Fibroblast of lung (primary cell): ENCODE measurements at places on chromosomes 16 and 17. TPM values are rescaled to one million over a fixed set of nuclear protein-coding genes. Genes with fewer than 3 reads are reported as not detected.

DNA sequence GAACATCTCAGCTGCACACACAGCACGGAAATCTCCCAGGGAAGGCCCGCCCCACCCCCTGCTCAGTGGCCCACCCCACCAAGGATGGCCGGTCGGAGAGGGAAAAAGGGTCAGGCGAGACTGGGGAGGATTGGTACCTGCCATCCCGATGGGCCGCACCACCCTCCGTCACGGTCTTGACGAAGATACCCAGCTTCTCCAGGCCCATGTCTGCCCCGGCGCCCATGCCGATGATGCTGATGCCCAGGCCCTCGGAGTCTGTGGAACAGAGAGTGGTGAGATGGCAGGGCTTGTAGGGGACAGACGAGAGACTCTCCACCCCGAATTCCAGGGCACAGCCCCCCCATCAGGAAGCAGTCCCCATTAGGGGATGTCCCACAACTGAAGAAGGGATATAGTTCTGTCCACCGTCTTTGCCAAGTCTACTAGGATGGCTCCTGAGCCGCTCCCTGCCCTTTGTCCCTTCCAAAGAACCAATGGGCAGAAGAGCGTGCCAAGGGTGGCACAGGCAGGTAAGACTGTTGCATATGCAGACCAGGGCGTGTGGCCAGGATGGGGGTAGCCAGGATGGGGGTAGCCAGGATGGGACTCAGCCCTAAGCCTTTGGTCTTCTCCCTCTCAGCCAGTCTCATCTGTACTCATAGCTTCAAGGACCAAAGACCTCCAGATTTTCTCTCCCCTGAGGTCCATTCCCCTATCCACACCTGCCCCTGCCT lies 6.9 kb downstream of the PPP1R9B start:
- H3K36me3 ChIP-seq: peaks cover 45% of the 10 kb centered on the region
- peaks cover 22% of the 10 kb centered on the region for H3K4me1 ChIP-seq
- H3K27ac ChIP-seq: no peak overlapping the region
- no peaks in the 10 kb centered on the region for H3K27me3 ChIP-seq

DNA sequence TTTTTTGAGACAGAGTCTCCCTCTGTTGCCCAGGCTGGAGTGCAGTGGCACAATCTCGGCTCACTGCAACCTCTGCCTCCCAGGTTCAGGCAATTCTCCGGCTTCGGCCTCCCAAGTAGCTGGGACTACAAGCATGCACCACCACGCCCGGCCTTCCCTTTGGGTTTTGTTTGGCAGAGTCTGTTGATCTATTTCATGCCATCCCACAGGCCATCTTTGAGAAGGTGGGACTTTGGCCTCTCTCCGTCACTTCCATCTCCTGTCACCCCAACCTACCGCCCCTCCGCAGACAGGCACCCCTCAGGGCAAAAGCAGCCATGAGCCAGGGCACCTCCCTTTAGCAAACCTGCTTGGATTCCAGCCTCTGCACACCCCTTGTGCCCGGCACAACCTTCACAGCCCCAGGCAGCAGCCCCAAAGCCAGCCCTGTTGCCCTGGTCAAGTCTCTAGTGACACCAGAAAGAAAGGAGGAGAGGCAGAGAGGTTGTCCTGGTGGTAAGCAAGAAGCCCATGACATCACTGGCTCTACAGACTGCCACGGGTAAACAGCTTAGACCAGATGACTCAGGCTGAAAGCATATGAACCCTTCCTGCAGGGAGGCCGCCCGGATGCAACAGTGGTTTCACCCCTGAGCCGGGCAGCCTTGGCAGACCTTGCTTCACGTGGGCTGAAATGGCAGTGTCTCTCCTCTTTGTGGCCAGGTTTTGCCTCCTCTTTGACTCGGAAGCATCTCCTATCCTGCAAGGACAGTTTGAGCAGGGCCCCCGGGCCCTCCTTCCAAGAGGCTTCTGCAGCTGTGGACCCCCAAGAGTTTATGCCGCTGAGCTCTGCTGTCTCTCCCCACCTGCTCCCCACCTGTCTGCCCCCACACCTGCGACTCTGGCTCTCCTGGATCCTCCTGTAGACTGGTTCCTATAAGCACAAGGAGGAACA lies 8.1 kb upstream of the TIMP2 start:
- H3K4me1 ChIP-seq: peaks cover 31% of the 10 kb centered on the region
- H3K36me3 ChIP-seq: peaks cover 2% of the 10 kb centered on the region
- peak overlapping the region; percentile 10 for H3K4me3 ChIP-seq
- peak; percentile 99 for DNase-seq
- peak overlapping the region; percentile 98 for H3K27ac ChIP-seq

Gene TACO1
- total RNA-seq: 18.7 and 20.3 TPM in 2 replicates

- no peak overlapping the region for H3K4me3 ChIP-seq
- no peaks in the 10 kb centered on the region for H3K4me1 ChIP-seq
- H3K27ac ChIP-seq: no peak overlapping the region
- peak; percentile 23 for DNase-seq
These were observed 13.9 kb downstream of the RECQL5 start for GRCh38 chr17:75652934-75653549.

GRCh38 chr16:14500791-14501190 lies 129.3 kb downstream of the PARN start:
- H3K27ac ChIP-seq: peak overlapping the region; percentile 53
- no peak overlapping the region for H3K4me3 ChIP-seq
- H3K36me3 ChIP-seq: no peaks in the 10 kb centered on the region

DNA sequence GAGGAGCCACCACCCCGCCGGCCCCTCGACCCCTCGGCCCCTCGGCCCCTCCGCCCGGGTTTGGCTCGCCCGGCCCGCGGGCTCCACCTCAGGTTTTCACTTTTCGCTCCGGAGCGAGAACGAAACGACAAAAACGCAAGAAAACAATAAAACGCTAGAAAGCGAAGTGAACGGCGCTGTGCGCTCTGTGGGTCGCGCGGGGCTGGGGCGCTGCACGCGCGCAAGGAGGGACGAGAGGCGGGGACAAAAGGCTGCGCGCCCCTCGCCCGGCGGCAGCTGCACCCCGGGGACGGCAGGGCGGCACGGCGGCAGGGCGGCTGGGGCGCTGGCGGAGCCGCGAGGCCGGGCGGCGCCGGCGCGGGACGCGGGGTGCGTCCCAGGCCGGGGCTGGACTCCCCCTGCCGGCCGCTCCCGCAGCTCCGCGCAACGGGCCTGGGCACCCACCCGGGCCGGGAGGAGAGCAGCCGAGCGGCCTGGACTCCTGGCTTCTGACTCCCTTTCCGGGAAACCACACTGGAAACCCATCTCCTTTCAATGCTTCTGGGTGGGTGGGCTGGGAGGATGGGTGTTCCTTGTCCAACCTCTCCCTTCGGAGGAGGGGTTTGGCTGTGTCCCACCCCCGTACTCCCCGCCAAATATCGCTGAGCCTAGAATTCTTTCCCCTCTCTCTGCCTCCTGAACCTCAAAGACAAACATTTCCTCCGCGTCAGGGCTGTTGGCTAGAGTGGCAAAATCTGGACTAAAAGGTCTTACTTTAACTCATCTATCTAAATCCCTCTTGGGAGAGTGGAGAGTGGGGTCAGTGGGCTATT lies 9.9 kb downstream of the TBX2 start:
- H3K4me1 ChIP-seq: peaks cover 24% of the 10 kb centered on the region
- peak overlapping the region; percentile 84 for H3K4me3 ChIP-seq

Gene SHISA9
- total RNA-seq: not detected in 2 replicates

- DNase-seq: no peak
- H3K4me3 ChIP-seq: no peak overlapping the region
- no peaks in the 10 kb centered on the region for H3K4me1 ChIP-seq
- no peak overlapping the region for H3K27ac ChIP-seq
- H3K36me3 ChIP-seq: no peaks in the 10 kb centered on the region
These were observed 35.1 kb downstream of the ZFPM1 start for GRCh38 chr16:88487920-88488851.

Gene OR3A3
- not detected in 2 replicates for total RNA-seq

- H3K36me3 ChIP-seq: no peaks in the 10 kb centered on the region
- no peak for DNase-seq
- H3K27ac ChIP-seq: no peak overlapping the region
- no peak overlapping the region for H3K4me3 ChIP-seq
- H3K4me1 ChIP-seq: no peaks in the 10 kb centered on the region
These were observed 54.2 kb upstream of the NSRP1 start for GRCh38 chr17:30062372-30062771.

Gene AOC3
- 0.17 and 0.26 TPM in 2 replicates for total RNA-seq

Gene PDE6G
- total RNA-seq: 0.17 TPM in 1 of 2 replicates, not detected in the other

Gene IRF8
- total RNA-seq: 0.26 TPM in 1 of 2 replicates, not detected in the other

GRCh38 chr17:17269926-17270773 lies 10.9 kb downstream of the COPS3 start:
- H3K27me3 ChIP-seq: no peaks in the 10 kb centered on the region
- H3K27ac ChIP-seq: no peak overlapping the region
- H3K36me3 ChIP-seq: peaks cover 12% of the 10 kb centered on the region
- no peak overlapping the region for H3K4me3 ChIP-seq
- no peak for DNase-seq

- DNase-seq: peak; percentile 75
- H3K27ac ChIP-seq: peak overlapping the region; percentile 83
- no peaks in the 10 kb centered on the region for H3K36me3 ChIP-seq
- no peak overlapping the region for H3K4me3 ChIP-seq
These were observed 30.4 kb downstream of the SOCS3 start for GRCh38 chr17:78329263-78330059.

Gene SETD1A
- total RNA-seq: 1.5 and 3.5 TPM in 2 replicates

DNA sequence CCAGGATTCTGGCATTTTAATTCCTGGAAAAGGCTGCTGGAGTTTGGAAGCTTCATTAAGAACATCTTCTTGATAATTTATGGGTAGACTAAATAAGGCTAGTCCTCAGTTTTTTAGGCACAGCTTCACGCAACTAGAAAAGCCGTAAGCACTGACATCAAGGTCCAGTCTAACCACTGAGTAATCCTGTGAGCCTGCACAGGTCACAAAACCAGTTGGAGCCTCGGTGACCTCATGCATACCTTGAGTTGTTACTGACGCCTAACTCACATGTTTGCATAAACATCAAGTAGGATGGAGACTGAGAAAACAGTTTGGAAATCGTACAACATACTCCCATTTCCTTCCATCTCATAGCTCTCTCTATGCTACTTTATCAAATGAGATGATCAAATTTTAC lies 63.8 kb upstream of the RCVRN start:
- H3K4me3 ChIP-seq: no peak overlapping the region
- H3K27ac ChIP-seq: no peak overlapping the region
- no peaks in the 10 kb centered on the region for H3K27me3 ChIP-seq
- no peaks in the 10 kb centered on the region for H3K36me3 ChIP-seq
- no peaks in the 10 kb centered on the region for H3K4me1 ChIP-seq

Gene TMEM204
- total RNA-seq: 10.3 and 12.4 TPM in 2 replicates

GRCh38 chr17:5527601-5528250 lies 41.4 kb downstream of the MIS12 start:
- H3K4me1 ChIP-seq: peaks cover 13% of the 10 kb centered on the region
- DNase-seq: no peak
- H3K27ac ChIP-seq: peak overlapping the region; percentile 74
- peaks cover 8% of the 10 kb centered on the region for H3K36me3 ChIP-seq
- H3K4me3 ChIP-seq: no peak overlapping the region
- no peaks in the 10 kb centered on the region for H3K27me3 ChIP-seq

- DNase-seq: peak; percentile 65
- no peaks in the 10 kb centered on the region for H3K36me3 ChIP-seq
- no peak overlapping the region for H3K4me3 ChIP-seq
- no peak overlapping the region for H3K27ac ChIP-seq
These were observed 35.1 kb downstream of the IGF2BP1 start for GRCh38 chr17:49031965-49032928.

Gene PYY
- total RNA-seq: 0.33 TPM in 1 of 2 replicates, not detected in the other

- no peaks in the 10 kb centered on the region for H3K27me3 ChIP-seq
- no peaks in the 10 kb centered on the region for H3K4me1 ChIP-seq
- no peaks in the 10 kb centered on the region for H3K36me3 ChIP-seq
- H3K4me3 ChIP-seq: no peak overlapping the region
- no peak for DNase-seq
- no peak overlapping the region for H3K27ac ChIP-seq
These were observed 54.9 kb downstream of the WWP2 start for GRCh38 chr16:69816996-69817395.

DNA sequence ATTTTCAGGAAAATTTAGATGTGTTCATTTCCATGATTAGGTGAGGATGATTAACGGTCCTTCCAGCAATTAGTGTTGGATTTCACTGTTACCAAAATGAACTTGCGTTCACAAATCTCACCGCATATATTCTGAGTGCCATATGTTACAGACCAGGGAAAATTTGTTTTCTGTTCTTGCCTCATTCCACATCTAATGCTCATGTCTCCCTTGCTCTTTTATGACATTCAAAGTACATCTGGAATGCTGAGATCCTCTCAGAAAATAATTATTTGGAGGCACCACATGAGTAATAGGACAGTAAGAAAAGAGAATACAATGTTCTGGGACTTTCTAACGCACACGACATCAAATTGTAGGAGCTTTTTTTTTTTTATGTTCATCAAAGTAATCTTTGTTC lies 406.5 kb downstream of the SHISA9 start:
- H3K27me3 ChIP-seq: no peaks in the 10 kb centered on the region
- no peak overlapping the region for H3K27ac ChIP-seq
- H3K36me3 ChIP-seq: no peaks in the 10 kb centered on the region
- peak; percentile 59 for DNase-seq
- no peak overlapping the region for H3K4me3 ChIP-seq
- no peaks in the 10 kb centered on the region for H3K4me1 ChIP-seq

Gene RNPS1
- 38.1 and 44.9 TPM in 2 replicates for total RNA-seq

GRCh38 chr16:31079342-31079944 lies 5.2 kb downstream of the ZNF646 start:
- no peak overlapping the region for H3K4me3 ChIP-seq
- no peaks in the 10 kb centered on the region for H3K27me3 ChIP-seq
- no peak overlapping the region for H3K27ac ChIP-seq
- H3K36me3 ChIP-seq: peaks cover 39% of the 10 kb centered on the region
- no peaks in the 10 kb centered on the region for H3K4me1 ChIP-seq
- no peak for DNase-seq

Gene ADAD2
- total RNA-seq: not detected in 2 replicates

GRCh38 chr17:40735016-40735415 lies 20.1 kb downstream of the KRT25 start:
- H3K27ac ChIP-seq: no peak overlapping the region
- peaks cover 4% of the 10 kb centered on the region for H3K27me3 ChIP-seq
- H3K4me1 ChIP-seq: no peaks in the 10 kb centered on the region
- no peak overlapping the region for H3K4me3 ChIP-seq

- DNase-seq: no peak
- H3K27me3 ChIP-seq: no peaks in the 10 kb centered on the region
- no peak overlapping the region for H3K4me3 ChIP-seq
- H3K27ac ChIP-seq: no peak overlapping the region
These were observed 54.0 kb downstream of the PGS1 start for GRCh38 chr17:78432226-78433012.

GRCh38 chr17:32020943-32021614 lies 13.9 kb downstream of the LRRC37B start:
- no peak overlapping the region for H3K4me3 ChIP-seq
- DNase-seq: peak; percentile 42
- H3K36me3 ChIP-seq: peaks cover 2% of the 10 kb centered on the region
- no peaks in the 10 kb centered on the region for H3K4me1 ChIP-seq
- H3K27ac ChIP-seq: no peak overlapping the region
